ENCODE measurements at places on chromosomes 3 and 15.

GRCh38 chr15:75861750-75862402, 18.6 kb downstream of the UBE2Q2 start:
- no peak for DNase-seq

DNA sequence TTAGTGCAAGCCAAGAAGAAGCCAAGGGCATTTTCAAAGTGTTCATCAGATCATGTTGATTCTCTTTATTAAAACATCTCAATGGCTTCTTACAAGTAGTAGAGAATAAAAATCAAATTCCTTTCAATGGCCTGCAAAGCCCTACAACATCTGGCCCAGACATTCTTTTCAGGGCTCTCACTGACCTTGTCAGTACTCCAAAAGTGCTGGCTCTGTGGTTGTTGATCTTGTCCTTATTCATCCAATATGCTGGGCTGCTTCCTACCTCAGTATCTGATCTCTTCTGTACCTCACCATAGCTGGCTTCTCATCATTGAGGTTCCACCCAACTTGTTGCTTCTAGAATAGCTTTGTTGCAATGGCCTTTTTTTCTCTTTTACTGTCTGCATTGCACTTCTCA, 74.0 kb upstream of the SAMMSON start:
- DNase-seq, result no peak

DNA sequence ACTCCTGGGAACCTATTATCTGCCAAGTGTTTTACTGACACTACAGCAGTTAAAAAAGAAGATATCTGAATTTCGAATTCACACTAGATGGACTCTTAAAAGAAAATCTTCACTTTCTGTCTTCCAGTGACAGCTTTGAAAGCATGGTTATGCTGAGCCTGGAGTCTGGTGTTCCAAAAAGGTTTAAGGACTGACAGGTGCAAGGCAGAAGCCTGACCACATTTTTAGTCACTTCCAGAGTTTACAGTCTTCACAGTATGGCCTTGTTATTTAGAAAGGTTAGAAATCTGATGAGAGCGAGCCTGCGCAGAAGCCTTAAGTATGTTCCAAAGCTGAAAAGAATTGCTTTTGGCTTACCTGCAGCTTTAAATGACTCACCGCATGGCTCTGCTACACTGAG, 59.9 kb downstream of the ETV5 start:
- no peak for DNase-seq

- DNase-seq, result no peak
These were observed 562.7 kb downstream of the GBE1 start for GRCh38 chr3:81198756-81199155.

- no peak for DNase-seq
These were observed 43.3 kb upstream of the SLCO2A1 start for GRCh38 chr3:134072881-134073582.

- no peak for DNase-seq
These were observed 7.7 kb downstream of the TNK2 start for GRCh38 chr3:195900436-195901355.

DNA sequence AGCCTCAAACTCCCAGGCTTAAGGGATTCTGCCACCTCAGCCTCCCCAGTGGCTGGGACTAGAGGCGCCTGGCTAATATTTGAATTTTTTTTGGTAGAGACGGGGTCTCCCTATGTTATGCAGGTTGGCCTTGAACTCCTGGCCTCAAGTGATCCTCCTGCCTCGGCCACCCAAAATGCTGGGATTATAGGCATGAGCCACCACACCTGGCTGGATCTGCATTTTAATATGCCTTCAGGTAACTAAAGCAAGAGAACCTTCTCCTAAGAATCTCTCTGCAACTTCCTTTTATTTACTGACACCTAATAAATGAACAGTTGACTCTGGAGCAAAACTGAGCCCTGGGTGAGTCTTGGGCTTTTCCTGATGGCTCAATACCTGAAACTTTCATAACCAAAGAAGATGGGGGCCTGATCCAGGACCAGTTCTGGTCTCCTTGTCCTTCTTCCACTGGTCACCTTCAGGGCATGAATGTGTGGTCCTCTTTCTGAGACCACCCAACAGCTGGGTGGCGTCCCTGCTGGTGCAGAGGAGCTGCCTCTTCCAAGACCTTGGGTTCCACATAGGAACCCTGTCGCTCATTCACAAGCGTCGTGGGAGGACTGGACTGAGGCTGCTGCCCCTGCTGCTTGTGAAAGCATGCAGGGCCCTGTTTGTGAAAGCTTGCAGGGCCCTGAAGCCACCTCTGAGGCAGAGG, 28.2 kb downstream of the CCR9 start:
- no peak for DNase-seq

DNA sequence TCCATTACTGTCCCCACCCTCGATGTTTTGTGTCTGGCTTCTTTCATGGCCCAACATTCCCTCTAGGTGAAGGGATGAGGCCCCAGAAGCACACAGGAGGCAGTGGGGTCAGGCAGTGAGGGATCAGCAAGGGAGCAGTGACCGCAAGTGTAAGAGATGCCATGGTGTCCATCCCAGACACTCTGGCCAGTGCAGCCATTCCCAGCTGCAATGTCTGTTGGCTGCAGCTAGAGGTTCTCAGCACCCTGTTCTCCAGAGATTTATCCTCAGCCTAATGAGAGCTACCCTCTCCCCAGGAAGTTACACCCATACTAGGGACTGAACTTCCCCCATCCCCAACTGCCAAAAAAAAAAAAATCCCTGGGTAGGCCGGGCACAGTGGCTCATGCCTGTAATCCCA, 40.2 kb downstream of the TRANK1 start:
- no peak for DNase-seq

- DNase-seq, result no peak
These were observed 87.0 kb downstream of the FOXB1 start for GRCh38 chr15:60091157-60091556.

GRCh38 chr3:73508330-73508954, 116.3 kb downstream of the PDZRN3 start:
- DNase-seq, result peak; percentile 14

GRCh38 chr15:88603885-88604284, 17.3 kb upstream of the AEN start:
- DNase-seq, result no peak

DNA sequence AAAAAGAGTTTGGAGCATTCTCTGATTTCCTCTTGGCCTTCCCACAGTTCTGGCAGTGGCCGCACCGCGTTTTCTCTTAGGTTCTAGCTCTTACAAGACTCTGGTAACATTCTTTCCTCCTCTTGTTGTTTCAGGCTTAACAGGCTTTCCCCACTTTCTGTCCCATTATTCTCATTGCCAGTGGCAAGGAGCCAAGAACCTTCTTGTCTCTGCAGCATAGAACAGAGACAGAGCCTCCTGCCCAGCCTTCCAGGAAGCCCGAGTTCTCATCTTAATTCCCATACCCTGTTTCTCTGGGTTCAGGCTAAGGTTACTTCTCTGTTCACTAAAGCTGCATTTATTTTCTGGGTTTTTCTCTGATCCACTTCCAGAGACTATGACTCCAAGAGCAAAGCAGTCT, 61.1 kb downstream of the DUT start:
- no peak for DNase-seq

DNA sequence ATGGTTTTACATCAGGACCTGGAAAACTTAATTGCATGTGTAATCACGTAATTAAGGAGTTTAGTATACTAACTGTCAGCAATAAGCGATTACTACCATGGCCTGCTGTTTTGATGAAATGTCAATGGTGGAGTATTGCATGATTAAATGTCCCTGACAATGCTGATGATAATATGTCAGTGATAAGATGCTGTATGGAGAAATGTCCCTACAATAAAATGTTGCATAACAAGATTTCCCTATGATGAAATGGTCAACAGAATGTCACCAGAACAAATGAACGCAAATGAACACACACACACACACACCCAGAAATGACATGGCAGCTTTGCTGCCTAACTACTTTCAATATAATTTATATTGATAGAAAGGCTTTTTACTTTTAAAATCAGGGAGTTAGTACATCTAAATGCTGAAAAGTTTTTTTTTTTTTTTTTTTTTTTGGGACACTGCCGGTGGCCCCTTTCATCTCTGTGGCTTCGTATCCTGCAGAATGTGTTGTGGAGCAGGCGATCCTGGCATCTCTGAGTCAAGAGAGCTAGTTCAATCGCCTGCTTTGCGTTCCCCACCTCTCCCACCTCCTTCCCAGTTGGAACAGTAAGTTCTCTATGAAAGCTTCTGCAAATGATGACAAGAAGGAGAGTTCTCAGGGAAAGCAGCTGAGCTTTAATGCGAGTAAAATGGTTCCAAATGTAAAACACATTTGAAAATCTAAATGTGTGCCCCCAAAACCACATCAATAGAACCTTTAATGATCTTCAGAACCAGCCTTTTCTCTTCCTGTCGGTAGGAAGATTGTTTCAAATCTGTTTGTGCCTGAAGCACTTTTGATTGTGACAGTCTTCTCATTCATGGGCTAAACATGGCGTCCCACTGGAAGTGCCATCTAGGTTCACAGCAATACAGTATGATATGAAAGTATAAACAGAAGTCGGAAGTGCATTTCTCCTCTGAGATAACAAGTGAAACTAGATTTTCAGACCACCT, 170.1 kb upstream of the GBE1 start:
- no peak for DNase-seq

- no peak for DNase-seq
These were observed 374.1 kb downstream of the EFHB start for GRCh38 chr3:19559724-19560442.

DNA sequence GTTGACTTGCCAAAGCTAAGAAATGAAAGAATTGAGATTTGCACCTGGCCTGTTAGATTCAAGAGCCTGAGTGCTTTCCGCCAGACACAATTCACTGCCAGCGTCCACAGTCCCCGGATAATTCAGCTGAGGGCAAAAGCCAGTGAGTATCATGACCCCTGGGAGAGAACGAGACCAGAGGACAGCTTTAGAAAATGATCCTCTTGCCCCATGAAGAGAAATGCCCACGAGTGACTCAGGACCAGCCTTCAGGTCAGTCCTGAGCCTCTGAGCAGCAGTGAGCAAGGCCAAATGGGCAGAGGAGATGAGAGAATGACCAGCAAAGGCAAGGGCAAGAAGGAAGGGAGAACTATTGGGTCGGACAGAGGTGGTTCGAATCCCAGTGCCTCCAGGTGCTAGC, 273.5 kb downstream of the FAM43A start:
- no peak for DNase-seq

GRCh38 chr3:187624588-187624987, 45.6 kb downstream of the SST start:
- no peak for DNase-seq
